ENCODE measurements at places on chromosomes 1 and 21.

DNA sequence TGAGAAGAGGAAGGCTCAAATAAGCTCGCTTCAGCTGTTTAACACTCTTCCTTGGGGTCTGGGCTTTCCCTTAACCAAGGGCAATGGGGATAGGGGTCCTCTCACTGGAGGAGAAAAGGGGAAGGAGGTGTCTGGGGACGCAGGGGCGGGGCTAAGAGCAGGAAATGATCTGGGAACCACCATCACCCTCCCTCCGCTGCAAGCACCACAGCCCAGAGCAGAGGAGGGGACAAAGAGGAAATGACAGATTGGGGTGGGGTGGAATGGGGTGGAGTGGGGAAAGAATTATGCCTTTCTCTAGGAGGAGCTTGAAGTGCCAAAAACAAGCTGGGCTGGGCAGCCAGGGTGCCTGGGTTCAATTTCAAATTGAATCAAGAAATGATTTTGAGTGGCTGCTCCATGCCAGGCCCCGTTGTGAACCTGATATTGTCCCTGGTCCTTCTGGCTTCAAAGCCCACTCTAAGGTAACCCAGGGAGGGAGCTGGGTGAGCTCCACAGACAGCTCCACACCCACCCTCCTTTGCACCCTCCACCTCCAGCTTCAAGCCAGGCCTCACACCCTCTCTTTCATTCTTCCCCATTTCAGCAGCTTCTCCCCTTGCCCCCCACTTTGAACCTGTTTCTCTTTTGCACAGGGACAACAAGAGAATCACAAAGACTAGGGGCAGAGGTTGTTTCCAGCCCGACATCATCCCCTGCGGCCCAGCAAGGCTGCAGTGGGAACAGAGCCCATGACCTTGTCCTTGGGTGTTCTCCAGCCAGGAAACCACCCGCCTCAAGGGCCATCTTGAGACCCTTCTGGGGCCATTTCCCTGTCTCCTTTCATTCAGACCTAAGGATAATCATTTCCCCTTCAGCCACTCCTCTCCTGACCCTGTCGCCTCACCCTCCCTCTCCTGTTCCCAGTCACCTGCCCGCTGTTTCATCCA is 1.1 kb downstream of the ARHGAP30 start:
- DNase-seq, result peak; percentile 79

- DNase-seq, result no peak
These were observed 217.0 kb downstream of the S1PR1 start for GRCh38 chr1:101453844-101454243.

- no peak for DNase-seq
These were observed 2.9 kb upstream of the PRDX6 start for GRCh38 chr1:173474097-173474779.

GRCh38 chr1:86640161-86640670 is 64.2 kb upstream of the SH3GLB1 start:
- DNase-seq, result no peak

DNA sequence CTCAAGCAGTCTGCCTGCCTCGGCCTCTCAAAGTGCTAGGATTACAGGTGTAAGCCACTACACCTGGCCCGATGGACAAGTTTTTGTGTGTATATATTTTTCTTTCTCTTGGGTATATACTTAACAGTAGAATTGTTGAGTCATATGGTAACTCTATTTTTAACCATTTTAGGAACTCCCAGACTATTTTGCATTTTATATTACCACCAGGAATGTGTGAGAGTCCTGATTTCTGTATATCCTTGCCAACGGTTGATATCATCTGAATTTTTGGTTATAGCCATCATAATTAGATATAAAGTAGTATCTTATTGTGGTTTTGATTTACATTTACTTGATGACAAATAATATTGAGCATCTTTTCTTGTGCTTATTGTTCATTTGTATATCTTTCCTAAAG is 20.7 kb downstream of the FNBP1L start:
- DNase-seq, result no peak

GRCh38 chr1:162573136-162573535 is 11.6 kb downstream of the UAP1 start:
- no peak for DNase-seq

GRCh38 chr1:177490036-177490639 is 319.4 kb downstream of the BRINP2 start:
- no peak for DNase-seq

- DNase-seq, result no peak
These were observed at the start of gene BARHL2 for GRCh38 chr1:90716552-90717355. Gene BARHL2 (minus strand): TSS chr1:90717302. CDS start chr1:90717195, 107 bp downstream.

- DNase-seq, result no peak
These were observed 9.6 kb downstream of the PLEKHG5 start for GRCh38 chr1:6481820-6482219.

GRCh38 chr1:18811733-18812452 is 47.6 kb downstream of the TAS1R2 start:
- DNase-seq, result no peak
